CD8-positive, alpha-beta T cell (primary cell): ENCODE measurements at places on chromosomes 16 and 17. TPM values are rescaled to one million over a fixed set of nuclear protein-coding genes. Genes with fewer than 3 reads are reported as not detected.

CISD3 gene
- total RNA-seq, result 3.5 TPM

ALDH3A1 gene
- not detected for total RNA-seq

NXN gene
- 0.95 TPM for total RNA-seq

KRT25 gene
- total RNA-seq, result not detected

CA7 gene
- not detected for total RNA-seq

GNGT2 gene
- total RNA-seq, result 3.7 TPM

IKZF3 gene
- total RNA-seq, result 57.3 TPM

CCL5 gene
- 442 TPM for total RNA-seq

TP53TG3C gene
- total RNA-seq, result not detected

DNA sequence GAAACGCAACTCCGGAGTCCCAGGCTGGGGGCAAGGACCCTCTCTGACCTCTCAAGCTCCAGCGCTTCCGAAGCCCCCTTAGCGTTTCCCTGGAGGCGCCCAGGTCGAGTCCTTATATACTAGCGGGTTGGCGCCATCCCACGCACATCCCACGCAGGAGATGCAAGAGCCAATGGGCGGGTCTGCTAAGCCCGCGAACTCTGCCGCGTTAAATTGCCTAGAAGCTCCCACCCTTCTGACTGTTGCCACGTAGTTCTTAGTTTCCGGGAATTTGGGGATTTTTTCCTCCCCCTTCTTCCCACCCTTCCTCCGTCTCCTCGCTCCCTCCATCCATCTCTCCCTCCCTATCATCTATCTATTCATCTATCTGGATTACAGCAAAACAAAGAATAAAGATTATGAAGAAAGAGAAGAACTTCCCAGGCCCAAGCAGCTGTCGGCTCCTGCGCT lies at the start of gene SLFN11:
Gene SLFN11, minus strand, starts transcription at position 88 of the 450 bp plus-strand sequence. CDS start 9,814 bp downstream, outside the sequence.
- peak; percentile 95 for DNase-seq

GRCh38 chr17:48412841-48413240 lies 17.2 kb downstream of the SKAP1 start:
- no peak for DNase-seq

DNA sequence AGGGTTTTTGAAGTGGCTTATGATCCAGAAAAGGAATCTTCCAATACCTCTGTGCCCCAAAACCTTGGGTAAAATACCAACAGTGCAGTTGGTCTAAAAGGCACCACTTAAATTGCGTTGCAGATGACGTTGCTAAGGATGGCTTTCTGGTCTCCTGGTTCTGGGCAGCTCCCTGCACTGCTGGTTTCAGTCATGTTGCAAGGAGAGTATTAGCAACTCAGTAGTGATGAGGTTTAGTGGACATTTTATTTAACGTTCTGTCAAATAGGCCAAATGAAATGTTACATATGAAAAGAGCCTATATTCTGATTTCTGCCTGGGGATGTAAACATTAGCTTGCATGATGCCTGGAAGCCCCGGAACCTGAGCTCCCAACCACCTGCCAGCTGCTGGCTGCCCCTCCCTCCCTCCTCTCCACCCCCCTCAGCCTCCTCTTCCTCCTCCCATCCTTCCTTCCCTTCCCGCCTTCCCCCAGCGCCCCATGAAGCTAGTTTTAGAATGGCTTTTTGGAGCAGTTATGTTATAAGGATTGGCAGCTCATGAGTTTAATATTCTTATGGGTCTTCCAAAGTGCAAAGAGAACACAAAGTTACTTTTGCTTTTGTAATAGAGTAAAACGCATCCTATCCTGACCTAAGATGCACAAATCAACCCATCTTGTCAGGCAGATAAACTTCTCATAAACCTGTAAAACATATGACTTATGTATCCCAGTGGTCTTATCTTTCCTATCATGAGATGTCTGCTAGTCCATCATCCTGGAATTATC lies 20.7 kb downstream of the CD7 start:
- DNase-seq, result no peak

- DNase-seq, result no peak
Observed at GRCh38 chr17:71251276-71251675, 869.5 kb upstream of the SOX9 start.

DNA sequence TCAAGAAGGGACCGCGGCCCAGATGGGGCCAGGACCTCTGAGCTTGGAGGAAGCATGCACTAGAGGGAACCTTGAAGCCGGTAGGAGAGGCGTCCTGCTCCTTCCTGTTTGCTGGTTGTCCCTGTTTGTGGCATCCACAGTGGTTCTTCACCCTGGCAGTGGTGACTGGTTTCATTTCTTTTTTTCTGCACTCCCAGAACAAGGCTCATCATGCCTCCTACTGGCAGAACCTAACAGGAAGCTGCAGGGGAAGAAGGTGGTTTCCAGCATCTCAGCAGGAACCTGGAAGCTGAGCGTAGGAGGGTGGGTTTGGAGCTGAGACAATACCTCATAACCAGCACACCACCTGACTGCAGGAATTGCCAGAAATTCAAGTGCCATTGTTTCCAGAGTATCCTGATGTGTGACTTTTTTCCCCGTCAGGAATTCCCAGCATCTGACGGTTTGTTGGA lies 5.8 kb downstream of the TMEM231 start:
- no peak for DNase-seq

DNA sequence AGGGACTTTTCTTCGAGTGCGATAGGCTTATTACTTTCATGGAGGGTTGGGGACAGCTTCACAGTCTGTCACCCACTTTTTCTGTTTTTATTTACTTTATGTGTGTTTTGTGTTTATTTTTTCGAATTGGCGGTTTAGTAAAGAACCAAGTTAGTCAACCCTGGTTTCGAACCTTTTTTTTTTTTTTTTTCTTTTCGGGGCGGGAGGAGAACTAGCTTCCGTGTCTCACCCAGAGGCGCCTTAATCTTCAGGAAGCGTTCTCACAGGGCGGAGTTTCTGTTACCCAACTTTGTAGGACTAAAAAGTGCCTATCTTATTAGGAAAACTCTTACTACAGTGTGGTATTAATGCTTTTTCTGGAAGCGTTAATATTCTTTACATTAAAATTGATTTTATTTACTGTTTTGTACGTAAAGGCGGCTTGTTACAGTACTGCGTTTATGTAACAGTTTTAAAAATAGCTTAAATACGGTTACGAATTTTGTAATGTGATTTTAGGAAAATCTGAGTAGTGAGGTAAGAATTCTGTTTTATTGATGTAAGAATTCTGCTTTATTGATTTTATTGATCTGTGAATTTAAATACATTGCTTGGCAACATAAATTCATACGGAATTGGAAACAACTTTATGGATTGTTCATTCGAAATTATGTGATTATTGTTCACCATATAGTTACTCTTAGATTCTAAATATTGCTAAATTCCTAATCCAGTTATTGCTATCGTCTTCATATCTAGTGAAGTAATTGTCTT lies 885 bp downstream of the ZNF207 start:
- DNase-seq, result peak; percentile 72

GRCh38 chr17:38730526-38731379 lies 612 bp downstream of the CISD3 start:
- no peak for DNase-seq

GRCh38 chr17:51746421-51746820 lies 412.1 kb downstream of the CA10 start:
- DNase-seq, result no peak

- DNase-seq, result no peak
Observed at GRCh38 chr17:69711541-69711940, 297.0 kb downstream of the MAP2K6 start.

DNA sequence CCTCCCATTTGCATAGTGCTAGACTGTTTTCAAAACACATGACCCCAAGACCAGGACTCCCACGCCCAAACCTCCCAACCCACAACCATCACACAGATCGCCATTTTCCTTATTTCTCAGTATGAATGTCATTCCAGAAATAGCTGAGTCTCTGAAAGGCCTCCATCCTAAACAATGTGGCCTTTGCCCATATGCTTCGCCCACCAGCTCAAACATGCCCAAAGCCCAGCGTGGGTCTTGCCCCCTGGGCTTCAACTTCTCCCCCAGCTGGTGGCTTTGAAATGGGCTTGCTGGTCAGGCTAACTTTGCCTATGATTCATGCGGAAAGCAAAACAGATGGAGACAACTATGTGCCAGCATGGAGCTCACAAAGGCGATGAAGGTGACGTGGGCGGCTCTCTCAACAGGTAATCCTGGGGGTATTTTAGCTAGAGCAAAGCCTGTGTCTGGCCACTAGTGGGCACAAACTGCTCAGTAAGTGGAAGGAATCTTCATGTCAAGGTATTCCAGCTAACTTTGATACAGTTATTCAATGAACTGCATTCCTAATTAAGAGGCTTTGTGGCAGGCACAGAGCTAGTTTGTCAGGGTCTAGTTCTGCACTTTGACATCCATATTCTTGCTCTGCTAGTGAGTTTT lies 17.1 kb downstream of the PMP22 start:
- DNase-seq, result no peak

DNA sequence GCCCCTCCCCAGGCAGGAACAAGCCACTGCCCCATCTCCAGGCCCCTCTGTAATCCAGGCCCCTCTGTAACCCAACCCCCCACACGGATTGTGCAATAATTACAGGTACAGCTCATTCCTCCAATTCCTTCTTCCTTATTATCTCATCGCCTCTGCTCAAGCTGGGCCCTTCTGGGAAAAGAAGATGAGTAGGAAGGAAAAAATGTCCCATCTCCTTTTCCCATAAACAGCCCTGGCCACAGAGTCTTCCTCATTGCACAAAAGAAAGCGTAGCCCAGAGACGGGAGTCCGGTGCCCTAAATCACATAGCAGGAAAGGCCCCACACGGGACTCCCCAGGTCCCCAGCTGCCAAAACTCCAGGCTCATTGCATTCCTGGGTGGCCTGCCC lies 3.6 kb upstream of the LITAFD start:
- no peak for DNase-seq

GRCh38 chr16:58306327-58306726 lies 11.5 kb upstream of the PRSS54 start:
- peak; percentile 47 for DNase-seq

DNA sequence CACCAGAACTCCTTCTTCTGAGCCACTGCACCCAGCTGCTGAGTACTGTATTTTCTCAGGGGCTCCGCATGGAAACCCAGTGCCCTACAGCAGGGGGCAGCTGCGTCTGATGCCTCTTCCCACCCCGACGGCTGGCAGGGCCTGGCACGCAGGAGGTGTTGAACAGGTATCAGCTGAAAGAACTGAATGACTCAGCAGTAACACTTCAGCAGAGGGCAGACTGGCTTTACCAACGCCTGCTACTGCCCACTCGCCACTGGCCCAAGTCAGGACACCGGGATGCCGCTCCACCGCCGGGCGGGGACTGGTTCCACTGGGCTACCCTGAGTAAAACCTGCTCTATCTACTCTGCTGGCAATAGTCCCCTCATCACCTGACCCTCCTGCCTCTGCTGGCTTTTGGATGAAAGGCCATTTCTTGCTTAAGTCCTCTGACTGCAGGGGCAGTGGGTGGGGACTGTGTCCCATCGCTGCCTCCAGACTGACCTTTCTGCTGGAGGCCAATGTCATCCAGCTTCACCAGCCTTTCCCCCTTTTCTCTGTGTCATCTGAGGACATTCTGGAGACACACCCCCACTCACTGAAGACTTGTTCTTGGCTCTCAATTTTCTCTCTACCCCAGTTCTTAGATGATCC lies 100.4 kb upstream of the FA2H start:
- no peak for DNase-seq

DNA sequence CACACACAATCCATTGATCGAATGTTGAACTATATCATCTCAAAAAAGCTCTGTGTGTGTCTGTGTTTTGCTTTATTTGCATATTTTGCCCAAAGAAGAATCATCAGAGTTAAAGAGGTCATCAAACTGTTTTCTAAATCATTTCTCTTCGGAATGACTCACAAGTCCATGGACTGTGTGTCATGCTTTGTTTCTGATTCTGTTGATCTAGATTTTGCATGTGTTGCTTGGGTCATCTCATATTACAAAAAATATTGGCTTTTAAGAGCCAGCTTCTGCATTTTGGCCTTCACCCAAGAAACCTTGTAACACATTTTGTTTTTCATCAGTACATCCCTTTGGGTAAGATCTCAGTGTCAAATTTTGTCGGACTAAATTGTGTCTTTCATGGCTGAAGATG lies 471.2 kb upstream of the HSBP1 start:
- no peak for DNase-seq

DNA sequence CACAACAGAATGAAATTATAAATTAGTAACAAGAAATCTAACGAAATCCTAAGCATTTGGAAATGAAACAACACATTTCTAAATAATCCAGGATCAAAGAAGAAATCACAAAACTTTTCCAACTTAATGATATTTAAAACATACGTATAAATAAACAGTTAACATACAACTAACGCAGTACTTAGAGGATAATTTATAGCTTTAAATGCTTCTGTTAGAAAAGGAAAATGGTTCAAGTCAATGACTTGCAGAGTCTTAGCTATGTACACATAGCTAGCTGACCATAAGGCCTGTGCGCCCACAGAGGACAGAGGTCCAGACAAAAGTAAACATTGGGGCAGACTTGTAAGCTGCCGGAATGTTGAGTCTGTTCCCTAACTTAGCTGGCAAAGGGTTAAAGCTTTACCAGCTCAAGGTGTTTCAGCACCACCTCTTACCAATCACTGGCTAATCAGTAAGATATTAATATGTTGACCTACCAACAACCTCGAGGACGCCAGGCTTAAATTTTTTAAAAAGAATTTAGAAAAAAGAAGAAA lies 84.6 kb downstream of the PARN start:
- no peak for DNase-seq

GRCh38 chr17:72710834-72711233 lies 381.7 kb downstream of the SLC39A11 start:
- DNase-seq, result no peak

GRCh38 chr16:63130942-63131341 lies 1094.7 kb upstream of the CDH8 start:
- DNase-seq, result no peak

DNA sequence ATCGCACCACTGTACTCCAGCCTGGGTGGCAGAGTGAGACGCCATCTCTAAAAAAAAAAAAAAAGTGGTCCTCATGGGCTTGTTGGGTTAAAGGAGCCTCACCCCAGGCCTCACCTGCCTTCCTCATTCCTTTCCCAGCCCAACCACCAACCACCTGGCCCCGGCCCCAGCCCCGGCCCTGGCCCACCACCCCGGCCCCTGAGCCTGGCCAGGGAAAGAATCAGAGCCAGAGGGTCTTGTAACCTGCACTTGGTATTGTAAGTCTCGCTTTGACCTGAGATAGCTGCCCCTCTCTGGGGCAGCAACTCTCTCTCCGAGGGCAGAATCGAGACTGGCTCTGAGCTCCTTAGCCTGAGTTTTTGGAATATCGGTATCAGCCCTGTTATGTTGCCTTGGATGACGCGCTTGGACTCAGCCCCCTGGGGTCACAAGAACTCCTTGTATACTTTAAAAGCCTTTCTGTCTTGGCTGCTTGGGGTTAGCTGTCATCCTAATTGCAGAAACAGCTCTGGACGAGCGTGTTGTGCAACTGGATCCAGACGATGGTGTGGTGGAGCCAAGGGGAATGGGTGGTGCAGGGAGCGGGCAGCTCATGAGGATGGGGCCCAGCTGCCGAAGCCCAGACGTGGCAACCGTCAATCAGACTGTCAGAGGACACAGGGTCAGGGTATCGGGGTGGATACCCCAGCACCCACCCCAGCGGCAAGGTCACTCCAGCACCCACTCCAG lies 14.6 kb downstream of the SMTNL2 start:
- no peak for DNase-seq

GRCh38 chr16:22945361-22945760 lies 131.4 kb downstream of the HS3ST2 start:
- no peak for DNase-seq

GRCh38 chr16:85601730-85602401 lies 11.3 kb upstream of the GSE1 start:
- no peak for DNase-seq

- peak; percentile 38 for DNase-seq
Observed at GRCh38 chr17:40536295-40537171, 28.7 kb downstream of the CCR7 start.
